ENCODE measurements at places on chromosomes 6 and 20.

DNA sequence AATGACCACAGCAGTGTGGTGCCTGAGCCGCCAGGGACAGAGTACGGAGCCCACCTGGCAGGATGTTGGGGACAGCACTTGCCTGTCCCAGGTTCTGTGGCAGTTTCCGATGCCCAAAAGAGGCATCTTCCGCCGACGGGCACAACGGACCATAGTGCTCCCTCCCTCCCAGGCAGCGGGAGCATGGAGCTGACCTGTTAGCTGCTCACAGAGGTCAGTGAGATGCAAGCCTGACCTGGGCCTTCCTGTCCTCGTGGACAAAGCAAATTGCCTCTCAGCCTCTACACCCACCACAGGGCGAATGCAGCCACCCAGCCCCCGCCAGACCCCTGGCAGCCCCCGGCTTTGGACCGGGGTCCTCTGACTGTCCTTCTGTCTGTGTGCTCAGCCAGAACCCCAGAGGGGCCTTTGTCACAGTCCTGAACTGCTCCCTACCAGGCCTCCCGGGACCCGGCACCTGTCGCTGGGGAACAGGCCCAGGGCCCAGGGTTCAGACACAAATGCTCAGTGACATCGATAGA is 16.2 kb upstream of the FRMD1 start:
- no peak for DNase-seq

- DNase-seq: no peak
Measured at GRCh38 chr6:19538096-19538495, 299.1 kb upstream of the ID4 start.

DNA sequence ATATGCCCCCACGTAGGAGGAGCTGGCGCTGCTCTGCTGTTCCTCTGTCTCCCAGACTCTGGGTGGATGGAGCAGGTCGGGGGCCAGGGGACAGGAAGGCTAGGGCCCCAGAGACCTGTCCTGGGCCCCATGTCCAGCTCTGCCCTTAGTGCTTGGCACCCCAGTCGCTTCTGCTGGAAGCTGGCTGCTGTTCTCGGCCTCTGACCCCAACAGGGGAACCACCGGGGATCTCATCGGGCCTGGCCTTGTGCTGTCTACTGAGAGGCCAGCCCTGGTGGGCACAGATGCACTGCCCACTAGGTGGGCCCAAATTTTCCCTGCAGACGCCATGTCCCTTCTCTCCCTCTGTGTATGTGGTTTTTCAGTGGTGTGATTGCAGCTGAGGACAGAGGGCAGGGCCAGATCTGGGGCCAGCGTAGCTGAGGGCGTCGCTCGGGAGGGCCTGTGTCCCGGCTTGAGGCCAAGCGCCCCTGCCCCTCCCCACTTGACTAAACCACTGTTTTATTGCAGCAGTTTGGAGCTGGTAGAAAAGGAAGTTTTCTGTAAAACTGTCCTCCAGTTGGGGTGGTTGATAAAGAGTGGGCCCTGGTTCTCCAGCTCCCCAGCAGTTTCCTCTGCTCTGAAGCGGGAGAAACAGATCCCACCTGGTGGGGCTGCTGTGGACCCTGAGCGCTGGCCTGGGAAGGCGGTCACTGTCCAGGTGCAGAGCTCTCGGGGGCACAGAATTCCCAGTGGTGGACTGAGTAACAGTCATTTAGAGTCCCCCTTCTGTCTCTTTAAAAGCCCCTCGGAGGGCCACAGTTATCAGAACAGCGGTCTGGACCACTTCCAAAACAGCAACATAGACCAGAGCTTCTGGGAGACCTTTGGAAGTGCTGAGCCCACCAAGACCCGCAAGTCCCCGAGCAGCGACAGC is 5.9 kb upstream of the COL20A1 start:
- no peak for DNase-seq

DNA sequence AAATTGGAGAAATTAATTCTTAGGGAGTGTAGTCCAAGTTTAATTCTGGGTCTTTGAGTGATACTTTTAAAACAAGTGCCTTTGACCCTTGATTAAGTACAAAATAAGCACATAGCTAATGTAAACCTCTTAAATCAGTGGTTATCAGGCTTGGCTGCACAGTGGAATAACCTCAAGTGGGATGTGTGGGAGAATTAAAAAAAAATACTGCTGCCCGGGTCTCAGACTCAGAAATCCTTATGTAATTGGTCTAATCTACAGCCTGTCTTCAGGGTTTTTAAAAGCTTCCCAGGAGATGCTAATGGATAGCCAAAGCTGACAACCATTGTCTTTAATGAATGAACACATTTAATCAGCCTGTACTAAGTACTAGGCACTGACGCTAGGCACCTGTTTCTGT is 28.5 kb upstream of the TMEM14A start:
- no peak for DNase-seq

DNA sequence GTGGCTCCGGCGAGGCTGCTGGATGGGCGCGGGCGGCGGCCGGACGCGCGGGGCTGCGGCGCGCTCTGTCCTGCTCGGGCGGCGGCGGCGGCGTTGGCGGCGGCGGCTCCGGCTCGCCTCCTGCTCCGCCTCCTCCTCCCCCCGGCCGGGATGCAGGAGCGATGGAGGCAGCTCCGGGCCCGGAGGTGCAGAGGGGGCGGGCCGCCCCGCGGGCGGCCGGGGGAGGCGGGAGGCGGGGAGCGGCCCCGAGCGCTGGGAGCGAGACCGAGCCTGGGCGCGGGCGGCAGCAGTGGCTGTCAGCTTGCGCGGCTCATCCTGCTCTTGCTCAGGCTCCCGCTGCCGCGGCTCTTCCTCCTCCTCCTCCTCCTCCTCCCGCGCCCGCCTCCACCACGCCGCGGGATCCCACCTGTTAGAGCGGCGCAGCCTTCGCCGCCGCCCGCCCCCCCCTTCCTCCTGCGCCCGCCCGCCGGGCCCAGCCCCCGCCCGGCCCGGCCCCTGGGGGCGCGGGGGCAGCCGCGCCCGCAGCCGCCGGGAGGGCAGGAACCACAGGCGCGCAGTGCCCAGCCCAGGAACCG is at the start of gene NOL4L:
NOL4L (minus strand) TSS at position 323 of the 575 bp plus-strand sequence. CDS start 443 bp downstream, outside the sequence.
- no peak for DNase-seq

Measured in activated T-helper 1 cell treated with anti-CD3 and anti-CD28 coated beads, Interleukin-2, amount 50 U/mL, for 16 hours (primary cell).